ENCODE measurements at places on chromosomes 6 and 20.

- DNase-seq = no peak
These were observed 132.9 kb downstream of the SCML4 start for GRCh38 chr6:107691062-107691751.

DNA sequence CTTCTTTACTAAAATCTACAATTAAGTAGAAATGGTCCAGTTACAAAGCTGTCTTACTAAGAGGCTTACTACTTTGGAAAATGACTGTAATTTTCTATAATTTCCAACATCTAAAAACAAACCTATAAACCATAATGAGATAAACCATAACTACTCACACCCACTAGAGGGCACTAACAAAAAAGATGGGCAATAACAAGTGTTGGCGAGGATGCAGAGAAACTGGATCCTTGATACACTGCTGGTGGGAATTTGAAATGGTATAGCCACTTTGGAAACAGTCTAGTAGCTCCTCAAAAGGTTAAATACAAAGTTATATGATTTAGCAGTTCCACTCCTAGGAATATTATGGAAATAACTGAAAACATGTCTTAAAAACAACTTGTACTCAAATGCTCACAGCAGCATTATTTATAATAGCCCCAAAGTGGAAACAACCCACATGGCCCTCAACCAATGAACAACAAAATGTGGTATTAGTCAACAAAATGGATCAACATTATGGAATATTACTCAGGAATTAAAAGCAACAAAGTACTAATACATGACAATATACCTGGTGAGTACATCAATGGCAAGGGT, 50.6 kb downstream of the GJA10 start:
- DNase-seq = no peak

DNA sequence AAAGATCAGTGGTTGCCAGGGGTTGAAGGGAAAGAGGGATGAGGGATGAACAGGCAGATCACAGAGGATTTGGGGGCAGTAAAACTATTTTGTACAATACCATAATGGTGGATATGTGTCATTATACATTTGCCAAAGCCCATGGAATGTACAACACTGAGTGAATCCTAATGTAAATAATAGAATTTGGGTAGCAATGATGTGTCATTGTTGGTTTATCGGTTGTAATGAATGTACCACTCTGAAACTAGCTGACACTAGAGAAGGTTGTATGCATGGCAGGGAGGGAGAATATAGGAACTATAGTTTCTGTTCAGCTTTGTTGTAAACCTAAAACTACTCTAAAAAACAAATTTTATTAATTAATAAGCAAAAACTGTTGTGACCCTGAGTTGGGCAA, 17.8 kb upstream of the ASF1A start:
- no peak for DNase-seq

DNA sequence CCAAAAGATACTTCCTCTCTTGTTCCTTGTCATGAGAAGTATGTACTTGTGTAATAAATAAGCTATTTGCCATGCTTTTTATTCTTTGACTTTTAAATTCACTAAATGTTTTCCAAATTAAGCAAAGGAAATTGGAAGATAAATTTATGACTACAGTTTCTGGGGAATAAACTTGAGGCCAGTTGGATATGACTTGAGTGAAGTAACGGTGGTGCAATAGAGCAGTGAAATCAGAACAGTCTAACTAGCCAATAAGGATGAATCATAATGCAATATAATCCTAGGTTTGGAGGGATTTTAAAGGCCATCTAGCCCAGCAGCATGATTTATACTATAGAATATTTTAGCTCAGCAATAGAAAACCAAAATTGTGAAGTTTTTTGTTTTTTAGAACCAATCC, 183.8 kb upstream of the TCF21 start:
- DNase-seq = no peak

DNA sequence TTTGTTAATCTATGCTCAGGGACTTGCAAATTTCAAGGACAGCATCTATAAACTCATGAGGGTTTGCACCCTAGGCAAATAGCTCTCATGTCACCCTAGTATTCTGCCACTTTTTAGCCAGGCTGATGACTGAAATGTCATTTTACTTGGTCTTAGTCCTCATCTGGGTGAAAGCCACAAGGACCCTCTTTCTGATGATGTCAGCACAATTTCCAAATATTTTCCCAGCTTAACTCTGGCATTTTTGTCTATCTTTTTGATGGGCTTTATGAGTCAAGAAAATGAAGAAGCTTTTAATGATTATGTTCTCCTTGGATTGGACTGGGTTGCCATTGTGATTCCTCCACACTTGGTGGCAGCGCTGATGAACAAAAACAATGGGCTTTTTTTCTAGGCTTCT, 420.1 kb upstream of the BTBD3 start:
- DNase-seq = no peak

- no peak for DNase-seq
These were observed 28.4 kb downstream of the COL19A1 start for GRCh38 chr6:69894578-69895347.

GRCh38 chr20:7855545-7855944, 84.7 kb downstream of the HAO1 start:
- no peak for DNase-seq

- DNase-seq = no peak
These were observed 1.5 kb downstream of the SH3BGRL2 start for GRCh38 chr6:79632580-79632979.

GRCh38 chr6:12890171-12890790, 173.7 kb downstream of the PHACTR1 start:
- no peak for DNase-seq

DNA sequence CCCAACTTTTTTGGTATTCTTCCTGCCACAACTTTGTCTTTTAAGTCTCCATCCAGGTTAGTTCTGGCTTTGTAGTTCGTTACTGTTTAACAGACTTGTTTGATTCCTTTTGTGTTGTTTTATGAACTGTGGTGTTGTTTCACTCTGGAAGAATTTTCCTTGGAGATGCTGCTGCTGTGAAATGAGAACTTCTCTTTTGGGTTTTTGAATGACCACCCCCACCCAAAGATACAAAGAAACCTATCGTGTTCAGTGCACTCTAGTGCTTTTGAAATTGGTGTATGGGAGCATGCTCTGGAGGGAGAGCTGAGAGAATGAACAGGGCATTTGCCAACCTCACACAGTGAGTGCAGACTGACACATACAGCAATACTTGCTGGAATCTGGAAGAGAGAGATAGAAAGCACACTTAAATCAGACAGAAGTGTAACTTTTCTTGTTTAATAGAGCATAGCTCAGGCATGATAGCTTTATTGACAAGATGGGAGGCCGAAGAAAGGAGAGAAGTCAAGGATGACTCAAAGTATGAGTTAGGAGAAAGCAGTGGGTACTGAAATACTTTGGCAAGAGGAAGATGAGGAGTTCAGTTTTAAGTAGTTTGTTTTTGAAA, 293.1 kb downstream of the SOX4 start:
- DNase-seq = no peak

- DNase-seq = no peak
These were observed 791.1 kb downstream of the MAFB start for GRCh38 chr20:39897781-39898466.

DNA sequence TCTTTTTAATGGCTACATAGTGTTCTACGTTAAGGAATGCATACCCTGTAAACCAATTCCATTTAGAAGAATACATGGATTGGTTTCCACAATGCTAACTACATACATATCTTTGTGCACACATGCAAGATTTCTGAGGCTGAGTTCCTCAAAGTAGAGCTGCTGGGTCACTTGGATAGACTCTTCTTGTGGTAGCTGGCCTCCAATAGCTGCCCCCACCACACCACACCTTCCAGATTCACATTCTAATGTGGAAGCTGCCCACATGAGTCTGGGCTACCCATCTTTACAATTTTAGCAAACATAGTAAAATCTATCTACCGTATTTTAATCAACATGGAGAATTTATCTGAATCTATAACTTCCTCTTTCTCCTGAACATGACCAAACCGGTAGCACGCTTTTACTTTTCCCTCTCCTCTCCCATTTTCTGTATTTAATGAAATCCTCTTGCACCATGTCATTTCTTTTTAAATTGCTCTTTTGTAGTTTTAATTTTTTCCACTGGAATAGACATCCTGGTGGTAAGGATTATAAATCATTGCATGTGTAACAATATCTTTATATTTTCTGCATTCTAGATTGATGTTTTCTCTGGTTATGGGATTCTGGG, 74.7 kb upstream of the CITED2 start:
- DNase-seq = no peak

DNA sequence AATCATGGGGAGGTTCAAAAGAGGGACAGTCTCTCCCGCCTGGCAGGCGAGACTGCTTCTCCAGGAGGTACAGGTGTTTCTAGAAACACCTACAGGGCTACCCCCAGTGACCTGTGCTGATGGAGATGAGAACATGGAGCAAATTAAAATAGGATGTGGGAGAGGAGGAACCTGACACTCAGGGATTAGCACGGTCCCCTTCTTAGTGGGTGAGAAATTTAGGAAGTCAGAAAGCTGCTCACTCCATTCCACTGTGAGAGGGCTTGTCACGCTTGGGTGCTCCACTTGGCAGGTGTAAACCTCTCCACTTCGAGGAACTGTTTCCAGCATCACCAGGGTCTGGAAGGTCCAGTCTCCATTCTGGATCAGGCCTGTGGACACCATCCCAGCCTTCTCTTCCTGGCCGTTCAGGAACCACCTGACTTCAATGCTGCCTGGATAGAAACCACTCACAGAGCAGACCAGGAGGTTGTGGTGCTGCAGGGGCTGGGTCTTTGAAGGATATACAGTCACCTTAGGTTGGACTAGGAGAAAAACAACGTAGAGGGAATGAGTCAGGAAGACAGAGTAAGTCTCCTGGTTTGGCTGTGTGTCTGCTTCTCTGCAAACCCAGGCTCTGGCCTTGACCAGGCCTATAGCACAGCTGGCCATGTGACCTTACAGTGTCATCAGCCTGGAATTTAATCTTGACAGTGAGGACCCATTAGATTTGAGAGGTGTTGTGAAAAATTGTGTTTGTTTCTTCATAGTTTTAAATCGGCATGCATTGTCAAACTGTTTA, 8.1 kb downstream of the HLA-DRB1 start:
- DNase-seq = no peak

DNA sequence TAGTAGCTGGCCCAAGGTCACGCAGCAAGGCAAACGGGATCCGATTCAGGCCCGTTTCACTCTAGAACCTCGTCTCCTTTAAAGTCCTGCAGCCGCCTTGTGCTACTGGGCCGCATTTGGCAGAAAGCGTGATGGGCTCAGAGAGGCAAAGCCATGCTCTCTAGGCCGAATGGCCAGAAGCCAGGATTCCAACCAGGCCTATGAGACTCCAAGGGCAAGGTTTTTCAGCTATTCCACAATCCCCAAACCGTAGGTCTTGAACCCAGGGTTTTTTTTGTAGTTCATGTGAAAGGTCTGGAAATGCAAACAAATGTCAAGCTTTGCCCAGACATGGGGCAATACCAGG, 174.1 kb downstream of the PREX1 start:
- DNase-seq = no peak

DNA sequence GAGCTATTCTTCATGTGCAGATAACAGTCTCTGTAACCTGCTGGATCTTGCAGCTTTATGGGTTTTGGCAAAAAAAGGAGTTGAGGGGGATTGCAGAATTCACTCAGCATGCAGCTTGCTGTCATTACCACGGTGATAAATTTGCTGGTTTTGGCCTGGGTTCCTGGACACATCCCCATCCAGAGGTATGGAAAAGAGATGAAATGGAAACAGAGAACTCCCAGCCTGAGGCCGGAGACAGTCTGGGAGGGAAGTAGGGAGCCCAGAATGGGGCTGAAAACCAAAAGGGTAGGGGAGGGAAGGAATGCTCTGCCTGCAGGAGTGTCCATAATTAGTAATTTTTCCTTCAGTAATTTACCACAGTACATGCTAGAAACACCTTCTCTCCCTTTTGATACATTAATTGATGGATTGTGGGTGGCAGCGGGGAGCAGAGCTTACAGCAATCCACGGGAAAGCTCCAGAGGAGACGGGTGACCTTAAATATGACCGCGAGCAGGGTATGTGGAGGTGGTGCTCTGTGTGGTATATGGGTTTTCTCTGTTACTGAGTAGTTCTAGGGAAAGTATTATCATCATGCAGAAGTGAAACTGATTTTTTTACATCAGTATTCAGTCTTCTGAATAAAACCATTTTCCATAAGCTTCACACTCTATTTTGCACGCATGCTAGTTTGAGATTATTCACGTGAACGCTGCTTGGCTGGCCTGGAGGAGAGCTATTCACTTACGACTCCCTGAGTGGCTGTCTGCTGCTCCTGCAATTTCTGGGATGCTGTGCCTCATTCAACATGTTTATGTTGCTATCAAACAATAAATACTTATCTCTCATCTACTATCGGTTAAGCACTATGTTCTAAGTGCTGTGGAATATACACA, 66.3 kb upstream of the KCNK16 start:
- no peak for DNase-seq
